Caki2 (cell line): ENCODE measurements at places on chromosomes 4 and X. TPM values are rescaled to one million over a fixed set of nuclear protein-coding genes. Genes with fewer than 3 reads are reported as not detected.

DNA sequence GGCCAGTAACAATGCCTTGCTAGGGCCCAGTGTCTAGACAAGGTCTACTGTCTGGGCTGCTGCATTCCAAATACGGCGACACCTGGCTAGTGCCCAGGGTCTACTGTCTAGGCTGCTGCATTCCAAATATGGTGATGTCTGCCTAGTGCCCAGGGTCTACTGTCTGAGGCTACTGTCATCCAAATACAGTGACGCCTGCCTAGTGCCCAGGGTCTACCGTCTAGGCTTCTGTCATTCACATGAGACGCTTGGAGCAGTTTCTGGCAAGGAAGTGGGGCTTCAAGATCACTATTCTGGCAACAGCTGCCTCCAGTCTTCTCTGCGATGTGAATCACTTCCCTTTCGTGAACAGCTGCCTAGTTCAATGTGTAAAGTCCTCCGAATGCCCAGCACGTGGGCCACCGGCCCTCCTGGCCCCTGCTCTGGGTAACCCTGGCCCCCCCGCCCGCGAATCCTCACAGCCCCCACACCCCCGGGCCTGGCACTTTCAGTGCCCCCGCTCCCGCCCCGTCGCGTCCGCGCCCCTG, 12.7 kb downstream of the ACOX3 start:
- DNase-seq, result peak; percentile 4

The CFP gene
- not detected in 2 replicates for total RNA-seq

The PARM1 gene
- 0.10 and 1.4 TPM in 2 replicates for total RNA-seq

The ENPEP gene
- 3.8 and 5.0 TPM in 2 replicates for total RNA-seq

- peak; percentile 36 for DNase-seq
Observed at GRCh38 chrX:28847423-28847822, 260.2 kb downstream of the IL1RAPL1 start.

DNA sequence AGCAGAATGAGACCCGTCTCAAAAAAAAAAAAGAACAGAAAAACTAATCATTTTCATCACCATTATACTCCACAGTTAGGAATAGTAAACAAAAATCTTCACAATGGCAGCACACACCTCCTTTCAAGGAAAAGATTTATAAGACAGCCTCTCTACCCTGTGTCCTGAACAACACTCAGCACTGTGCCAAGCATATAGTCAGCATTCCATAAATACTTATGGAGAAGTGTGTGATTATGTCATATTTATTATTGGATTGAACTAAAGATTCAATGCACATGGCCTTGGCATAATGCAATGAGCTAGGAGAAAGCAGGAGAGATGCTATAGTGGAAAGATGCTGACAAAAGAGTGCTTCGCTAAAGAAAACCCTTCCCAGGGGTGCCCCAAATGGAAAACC, 52.6 kb downstream of the FAM114A1 start:
- no peak for DNase-seq

The RAB40A gene
- total RNA-seq, result not detected in 2 replicates

The CXCL6 gene
- total RNA-seq, result not detected in 2 replicates

GRCh38 chr4:108052558-108053120, 63.0 kb downstream of the HADH start:
- DNase-seq, result no peak

- DNase-seq, result no peak
Observed at GRCh38 chrX:132883358-132883915, 75.0 kb downstream of the HS6ST2 start.

DNA sequence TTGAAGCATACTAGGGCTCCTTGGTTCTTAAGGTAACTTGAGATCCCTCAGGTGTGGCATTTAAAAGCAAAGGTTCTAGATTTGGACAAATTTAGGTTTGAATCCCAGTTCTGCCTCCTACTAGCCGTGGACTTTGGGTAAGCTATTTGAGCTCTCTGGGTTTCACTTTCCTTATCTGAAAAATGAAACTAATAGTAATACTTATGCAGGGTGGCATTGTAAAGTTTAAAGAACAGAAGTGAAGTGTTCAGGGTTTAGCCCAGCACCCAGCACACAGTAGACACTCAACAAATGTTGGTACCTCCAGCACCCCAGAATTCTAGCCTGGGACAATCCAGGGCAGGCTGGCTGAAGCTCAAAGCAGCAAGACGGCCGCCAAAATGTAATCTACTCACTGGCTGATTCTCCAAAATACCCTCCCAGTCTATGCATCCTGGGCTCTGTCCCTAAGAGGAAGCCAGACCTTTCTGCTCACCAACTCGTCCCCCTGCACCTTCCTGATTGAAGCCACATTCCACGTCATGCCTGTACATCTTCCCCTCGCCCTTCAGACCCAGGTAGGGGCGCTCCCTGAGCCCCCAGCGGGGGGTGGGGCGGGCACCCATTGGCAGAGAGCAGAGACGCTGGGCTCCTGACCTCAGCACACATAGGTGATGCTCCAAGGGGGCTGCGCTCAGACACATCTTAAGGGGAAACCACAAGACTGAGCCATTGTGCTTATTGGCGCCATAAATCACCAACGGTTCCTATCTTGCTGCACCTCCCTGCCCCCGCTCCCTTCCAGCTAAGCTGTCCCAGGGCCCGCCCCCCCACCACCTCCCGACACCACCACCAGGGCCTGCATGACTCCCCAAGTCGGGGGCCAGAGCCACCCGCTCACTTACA, 160.6 kb downstream of the BCOR start:
- DNase-seq, result no peak

DNA sequence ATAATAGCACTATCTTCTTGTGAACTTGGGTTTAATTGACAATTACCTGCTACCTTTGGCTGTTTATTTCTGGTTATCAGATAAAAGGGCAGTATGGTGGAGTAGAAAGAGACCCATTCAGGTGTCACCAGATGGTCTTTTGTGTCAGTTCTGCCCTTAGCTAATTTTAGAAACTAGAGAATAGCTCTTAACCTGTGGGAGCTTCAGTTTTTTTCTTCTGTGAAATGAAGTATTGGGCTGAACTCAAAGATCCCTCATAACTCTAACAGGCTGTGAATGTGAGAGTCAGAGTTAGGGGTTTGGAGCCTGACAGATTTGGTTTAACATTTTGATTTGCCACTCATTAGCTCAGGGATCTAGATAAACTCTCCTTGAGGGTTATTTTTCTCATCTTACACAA, 335.2 kb downstream of the PPP1R2C start:
- no peak for DNase-seq

DNA sequence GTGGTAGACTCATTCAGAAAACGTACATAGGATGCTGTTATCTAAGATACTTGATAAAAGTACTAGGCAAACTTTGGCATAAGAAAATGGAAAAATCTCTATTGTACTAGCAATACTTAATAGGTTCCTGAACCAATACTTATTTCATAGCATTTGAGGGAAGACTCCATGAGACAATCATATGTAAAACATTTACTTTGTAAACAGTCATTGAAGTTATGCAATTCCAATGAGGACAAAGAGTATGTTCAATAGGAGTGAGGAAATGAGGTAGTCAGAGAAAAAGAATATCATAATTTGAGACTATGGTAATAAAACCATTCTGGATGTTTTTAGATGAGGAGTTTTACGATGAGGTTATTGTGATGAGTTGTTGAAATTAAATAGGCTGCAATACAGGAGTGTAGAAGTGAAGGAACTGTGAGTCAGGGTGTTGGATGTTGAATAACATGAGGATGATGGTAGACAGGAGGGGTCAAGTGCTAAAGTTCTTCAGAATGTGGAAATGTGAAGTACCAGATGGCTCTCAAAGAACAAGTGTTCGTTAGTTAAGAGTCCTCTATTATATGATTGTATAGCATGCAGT, 397.9 kb downstream of the PPP3CA start:
- DNase-seq, result no peak

DNA sequence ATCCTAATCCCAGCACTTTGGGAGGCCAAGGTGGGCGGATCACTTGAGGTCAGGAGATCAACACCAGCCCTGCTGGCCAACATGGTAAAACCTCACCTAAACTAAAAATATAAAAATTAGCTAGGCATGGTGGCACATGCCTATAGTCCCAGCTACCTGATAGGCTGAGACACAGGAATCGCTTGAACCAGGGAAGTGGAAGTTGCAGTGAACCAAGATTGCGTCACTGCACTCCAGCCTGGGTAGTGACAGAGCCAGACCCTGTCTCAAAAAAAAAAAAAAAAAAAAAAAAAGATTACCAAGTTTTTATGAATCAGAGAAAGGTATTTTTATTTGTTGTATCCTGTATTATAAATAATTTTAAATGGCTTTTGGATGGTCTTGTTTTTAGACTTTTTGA, 15.1 kb downstream of the TRAPPC11 start:
- no peak for DNase-seq

The HPSE gene
- 1.6 and 2.9 TPM in 2 replicates for total RNA-seq

The AFP gene
- 5.4 and 25.5 TPM in 2 replicates for total RNA-seq

The MGAT4D gene
- not detected in 2 replicates for total RNA-seq

DNA sequence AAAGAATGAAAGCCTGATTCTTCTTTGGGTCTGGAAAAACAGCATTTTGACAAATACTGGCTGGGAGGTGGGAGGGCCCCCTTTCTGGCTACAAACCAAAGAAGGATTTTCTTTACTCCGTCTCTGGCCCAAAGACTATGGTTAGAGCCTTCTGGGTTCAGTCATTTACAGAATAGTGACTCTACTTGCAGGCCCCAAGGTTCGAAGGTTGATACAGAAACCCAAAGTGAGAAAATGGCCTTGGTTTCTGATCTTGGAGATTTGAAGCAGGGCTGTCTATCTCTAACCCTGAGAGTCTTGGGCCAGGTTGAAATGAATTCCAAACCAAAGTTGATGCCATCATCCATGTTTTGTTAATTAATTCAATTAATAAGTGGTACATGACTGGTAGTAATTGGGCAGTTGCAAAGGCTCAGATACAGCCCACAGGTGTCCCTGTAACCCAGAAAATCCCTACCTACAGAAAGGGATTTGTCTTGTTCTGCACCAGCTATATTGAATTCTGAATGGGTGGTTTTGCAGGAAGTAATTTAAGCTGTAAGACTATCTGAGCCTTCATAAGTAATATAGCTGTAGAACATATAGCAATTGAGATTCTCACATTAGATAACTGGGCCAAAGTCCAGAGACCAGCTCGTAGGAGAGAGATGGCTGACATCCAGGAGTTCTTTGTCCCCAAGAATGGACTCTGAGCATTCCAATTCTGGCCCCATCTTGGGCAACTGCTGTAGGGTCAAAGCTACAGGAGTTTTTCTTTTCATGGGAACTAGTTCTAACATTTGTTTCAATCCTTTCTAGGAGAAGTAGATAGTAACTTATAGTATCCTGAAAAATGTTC, 34.5 kb downstream of the CHRNA9 start:
- DNase-seq, result no peak

DNA sequence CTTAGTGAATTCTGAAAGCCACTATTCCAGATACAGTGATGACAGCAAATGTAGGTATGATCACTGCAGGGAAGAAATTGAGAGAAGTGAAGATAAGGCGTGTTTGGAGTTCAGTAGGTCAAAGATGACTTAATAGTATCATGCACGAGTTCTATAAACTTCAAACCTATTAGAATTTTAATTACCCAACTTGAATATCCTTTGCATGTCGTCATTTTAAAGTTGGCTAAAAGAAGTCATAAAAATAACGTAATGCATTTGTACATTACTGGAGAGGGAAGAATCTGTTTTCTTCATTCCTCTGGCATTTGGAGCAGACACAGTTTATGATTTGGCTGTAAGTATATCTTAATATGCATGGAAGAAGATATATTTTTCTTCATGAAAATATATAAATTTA, 68.6 kb upstream of the MXRA5 start:
- no peak for DNase-seq

GRCh38 chr4:150131581-150132228, 53.5 kb downstream of the DCLK2 start:
- DNase-seq, result no peak

- peak; percentile 51 for DNase-seq
Observed at GRCh38 chrX:24268786-24269185, 45.1 kb downstream of the SUPT20HL2 start.

GRCh38 chr4:27360790-27361267, 500.2 kb downstream of the STIM2 start:
- DNase-seq, result no peak

The CXCL8 gene
- total RNA-seq, result 7.8 and 7.9 TPM in 2 replicates

The ACE2 gene
- 0.06 TPM in 1 of 2 replicates, not detected in the other for total RNA-seq
